ENCODE measurements at places on chromosomes 12 and 14.

GRCh38 chr12:120774169-120774916, 48.7 kb downstream of the ACADS start:
- DNase-seq, result no peak

GRCh38 chr12:46933947-46934346, 108.2 kb upstream of the SLC38A4 start:
- DNase-seq, result no peak

GRCh38 chr12:121444842-121445202, 44.9 kb downstream of the RNF34 start:
- DNase-seq, result no peak

GRCh38 chr14:64767215-64767964, 63.2 kb downstream of the PLEKHG3 start:
- no peak for DNase-seq

DNA sequence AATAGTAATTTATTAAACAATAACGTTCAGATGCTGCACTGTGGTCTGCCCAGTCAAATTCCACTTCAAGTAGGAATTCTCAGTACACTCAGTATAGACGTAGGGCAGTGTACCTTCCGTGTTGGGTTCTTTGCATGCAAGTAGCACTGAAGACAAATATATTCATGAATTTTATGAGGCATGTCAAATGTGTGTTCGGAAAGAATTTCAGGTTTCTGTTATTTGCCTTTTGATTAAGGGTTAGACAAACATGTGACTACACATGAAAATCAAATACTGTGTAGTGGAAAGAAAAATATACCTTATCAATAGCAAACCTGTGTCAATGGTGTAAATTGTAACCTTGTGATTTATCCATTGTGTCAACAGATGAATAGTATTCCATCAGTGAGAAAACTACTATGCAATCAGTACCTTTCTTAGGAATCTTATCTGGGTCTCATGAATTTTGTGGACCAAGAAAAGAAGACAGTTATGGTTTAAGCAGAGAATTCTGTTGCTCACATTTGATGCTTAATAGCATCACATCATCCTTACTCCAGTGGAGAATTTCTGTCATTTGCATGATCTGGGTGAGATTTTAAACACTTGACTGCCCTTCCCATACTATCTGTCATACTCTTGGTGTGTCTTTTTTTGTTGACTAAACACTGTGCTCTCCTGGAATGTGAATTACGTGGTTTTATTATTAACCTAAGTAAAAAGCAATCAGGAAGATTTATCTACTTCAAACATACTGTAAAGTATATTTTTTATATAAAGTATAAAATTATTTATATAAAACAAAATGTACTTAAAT, 13.3 kb downstream of the TMEM260 start:
- no peak for DNase-seq

DNA sequence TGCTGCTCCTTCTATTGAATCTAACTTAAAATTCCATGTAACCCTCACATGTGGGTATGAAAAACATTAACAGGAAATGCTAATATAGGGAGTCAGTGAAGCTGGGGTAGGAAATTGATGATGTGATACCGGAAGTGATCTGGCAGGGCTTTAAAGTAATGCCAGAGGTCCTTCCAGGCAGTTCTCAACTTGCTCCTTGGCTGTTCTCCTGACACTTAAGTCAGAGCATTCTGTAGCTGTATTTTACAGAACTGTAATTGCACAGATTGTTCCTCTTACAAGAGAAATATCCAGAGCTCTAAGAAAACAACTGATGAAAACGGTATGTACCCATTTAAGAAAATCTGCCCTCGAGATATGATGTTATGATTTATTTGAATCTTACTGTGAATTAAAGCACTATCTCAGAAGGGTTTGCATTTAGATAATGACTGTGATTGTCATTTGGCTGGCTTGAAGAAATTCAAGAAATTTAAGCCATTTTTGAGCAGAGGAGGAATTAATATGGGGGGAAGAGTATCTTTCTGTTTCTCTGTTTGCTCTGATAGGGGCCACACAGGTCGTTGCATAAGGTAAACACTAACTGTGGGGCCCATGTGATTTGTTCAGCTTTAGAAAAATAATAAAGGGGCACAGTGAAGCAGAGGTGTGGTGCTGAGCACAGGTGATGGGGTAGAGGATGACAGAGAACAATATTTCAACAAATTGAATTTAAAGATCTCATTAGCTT, 88.4 kb downstream of the BBS10 start:
- DNase-seq, result no peak

- no peak for DNase-seq
Observed at GRCh38 chr12:14612898-14613445, 45.3 kb upstream of the PLBD1 start.

GRCh38 chr12:121996945-121997612, 24.6 kb upstream of the BCL7A start:
- no peak for DNase-seq

GRCh38 chr14:66377574-66377973, 108.6 kb upstream of the CCDC196 start:
- DNase-seq, result no peak

DNA sequence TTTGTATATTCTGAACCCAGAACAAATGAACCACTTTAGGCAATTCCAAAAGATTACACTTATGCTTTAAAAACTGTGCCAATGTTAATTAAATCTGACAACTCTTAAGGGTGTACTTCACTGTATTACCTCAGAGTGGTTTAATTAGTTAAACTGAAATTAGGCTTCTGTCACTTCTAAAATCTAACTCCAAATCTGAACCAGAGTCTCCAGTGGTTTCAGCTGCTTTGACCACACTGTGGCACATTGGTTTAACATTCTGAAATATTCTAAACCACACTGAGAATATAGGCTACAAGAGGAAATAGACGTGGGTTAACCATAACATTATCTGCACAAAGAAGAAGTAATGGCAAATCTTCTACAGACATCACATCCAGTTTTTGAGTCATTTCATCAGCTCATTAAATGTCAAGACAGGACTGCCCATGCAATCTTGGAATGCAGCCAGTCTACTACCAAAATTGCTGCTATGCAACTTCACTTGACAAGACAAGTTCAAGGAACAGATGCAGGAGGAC, 94.8 kb downstream of the LRP6 start:
- DNase-seq, result no peak

DNA sequence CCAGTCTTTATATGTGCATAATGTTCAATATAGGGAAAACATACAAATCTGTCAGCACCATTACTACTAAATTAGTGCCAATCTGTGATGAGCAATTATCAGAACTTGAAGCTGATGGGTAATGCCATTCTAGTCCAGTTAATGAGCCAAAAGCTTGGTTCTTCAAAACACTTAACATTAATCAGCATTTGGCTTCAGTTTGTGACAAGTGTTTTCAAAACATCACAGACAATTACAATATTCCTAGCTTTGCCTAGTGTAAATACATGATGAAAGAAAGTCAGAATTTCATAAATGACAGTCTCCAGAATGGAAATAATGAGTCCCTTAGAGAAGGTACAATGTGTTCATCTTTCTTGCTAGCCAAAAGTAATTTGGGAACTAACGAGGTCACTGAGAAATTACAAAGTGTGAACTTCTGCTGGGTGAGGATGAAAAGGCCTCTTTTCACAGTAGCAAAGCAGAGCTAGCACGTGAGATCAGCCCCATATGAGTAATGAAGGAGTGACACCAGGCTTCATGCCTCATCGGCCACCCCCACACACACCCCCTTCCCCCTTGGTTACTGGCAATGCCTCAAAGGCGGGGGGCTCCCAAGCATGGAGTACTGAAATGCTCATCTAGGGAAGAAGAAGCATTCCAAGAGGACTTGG, 180.6 kb upstream of the EEA1 start:
- DNase-seq, result no peak

GRCh38 chr12:3087758-3088650, 10.8 kb downstream of the TSPAN9 start:
- no peak for DNase-seq

- no peak for DNase-seq
Observed at GRCh38 chr14:95504135-95505029, 12.1 kb downstream of the SYNE3 start.

- no peak for DNase-seq
Observed at GRCh38 chr12:131334835-131335234, 376.1 kb upstream of the SFSWAP start.

DNA sequence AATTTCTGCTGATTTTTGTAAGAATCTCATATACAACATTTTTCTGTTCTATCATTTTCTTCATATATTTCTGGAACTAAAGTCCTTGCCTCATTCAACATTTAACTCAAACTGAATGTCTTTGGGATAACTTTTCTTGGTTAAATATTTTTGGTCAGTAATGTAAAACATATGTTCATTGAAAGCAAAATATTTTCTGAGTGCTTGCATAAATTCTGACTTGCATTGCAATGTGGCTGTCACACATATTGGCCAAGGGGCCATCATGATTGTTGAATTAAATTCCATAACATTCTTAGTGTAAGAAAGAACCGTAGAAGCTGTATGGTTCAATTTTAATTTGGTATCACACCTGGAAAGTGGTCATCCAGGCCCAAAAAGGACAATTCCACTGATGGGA, 369.4 kb downstream of the GALC start:
- DNase-seq, result no peak

GRCh38 chr12:102811110-102811737, 105.8 kb downstream of the PAH start:
- DNase-seq, result no peak

- no peak for DNase-seq
Observed at GRCh38 chr14:91352053-91352452, 65.6 kb downstream of the CCDC88C start.

GRCh38 chr14:69569859-69570258, 4.8 kb downstream of the CCDC177 start:
- no peak for DNase-seq

GRCh38 chr12:6539707-6540134, 5.4 kb downstream of the GAPDH start:
- no peak for DNase-seq

GRCh38 chr12:6771091-6771495, 1.2 kb upstream of the LAG3 start:
- no peak for DNase-seq

GRCh38 chr12:74626397-74626796, 88.8 kb downstream of the ATXN7L3B start:
- no peak for DNase-seq

GRCh38 chr14:92914087-92914656, 8.8 kb upstream of the CHGA start:
- peak; percentile 23 for DNase-seq

All from activated CD4-positive, alpha-beta T cell treated with anti-CD3 and anti-CD28 coated beads for 24 hours (primary cell).